ENCODE measurements at places on chromosomes 2 and 18.

- DNase-seq, result no peak
Measured at GRCh38 chr2:172089633-172090032, 4.3 kb downstream of the DLX1 start.

DNA sequence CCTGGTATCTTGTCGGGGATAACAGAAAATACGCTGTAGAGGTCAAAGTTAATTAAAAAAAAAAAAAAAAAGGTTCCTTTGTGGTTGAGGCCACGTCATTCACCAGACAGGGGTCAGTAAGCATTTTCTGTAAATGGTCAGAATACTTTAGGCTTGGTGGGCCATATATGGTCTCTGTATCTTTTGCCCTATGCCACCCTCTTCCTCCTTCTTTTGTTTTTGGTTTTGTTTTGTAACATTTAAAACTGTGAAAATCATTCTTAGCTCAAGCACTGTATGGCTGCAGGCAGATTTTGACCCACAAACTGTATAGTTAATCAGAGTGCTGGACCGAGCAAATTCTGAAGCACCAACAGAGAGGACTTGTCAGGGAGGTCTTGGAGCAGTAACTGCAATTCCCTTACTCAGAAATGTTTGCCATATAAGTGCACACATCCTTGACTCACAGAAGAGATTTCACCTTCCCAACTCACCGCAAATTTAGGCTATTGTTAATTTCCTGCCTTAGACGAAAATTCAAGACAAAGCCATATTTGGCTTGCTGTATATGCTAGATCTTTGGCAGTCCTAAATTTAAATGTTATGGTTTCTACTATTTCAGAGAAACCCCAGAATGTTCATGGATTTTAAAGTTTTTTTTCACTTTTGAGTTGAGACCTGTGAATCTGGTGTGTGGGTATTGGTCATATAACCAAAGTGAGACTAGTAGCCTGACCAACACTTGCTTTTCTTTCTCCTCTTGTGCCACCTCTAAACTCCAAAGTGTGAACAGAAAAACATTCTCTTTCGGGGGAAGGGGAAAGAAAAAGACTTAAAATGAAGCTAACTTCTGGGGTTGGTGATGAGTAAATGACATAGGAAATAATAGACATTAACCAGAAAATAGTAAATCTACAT, 65.4 kb downstream of the DOCK10 start:
- no peak for DNase-seq

- peak; percentile 17 for DNase-seq
Measured at GRCh38 chr2:43059183-43059897, 167.1 kb downstream of the ZFP36L2 start.

DNA sequence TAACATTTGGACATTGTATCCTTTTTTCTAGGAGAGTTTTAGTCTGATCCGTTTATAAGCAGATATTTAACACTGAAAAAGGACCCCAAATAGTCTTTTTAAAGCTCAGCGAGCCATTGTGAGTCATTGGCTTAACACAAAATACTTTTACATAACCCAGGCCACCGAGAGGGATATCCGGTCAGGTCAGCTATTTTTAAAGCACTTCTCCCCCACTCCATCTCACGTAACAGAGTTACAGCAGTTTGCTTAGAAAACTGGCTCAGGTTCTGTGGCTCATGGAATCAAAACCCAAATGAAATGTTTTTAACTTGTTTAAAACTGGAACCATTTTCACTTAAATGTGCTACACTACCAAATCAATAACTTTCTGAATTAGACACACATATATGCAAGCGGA, 23.9 kb downstream of the COL4A3 start:
- DNase-seq, result no peak

DNA sequence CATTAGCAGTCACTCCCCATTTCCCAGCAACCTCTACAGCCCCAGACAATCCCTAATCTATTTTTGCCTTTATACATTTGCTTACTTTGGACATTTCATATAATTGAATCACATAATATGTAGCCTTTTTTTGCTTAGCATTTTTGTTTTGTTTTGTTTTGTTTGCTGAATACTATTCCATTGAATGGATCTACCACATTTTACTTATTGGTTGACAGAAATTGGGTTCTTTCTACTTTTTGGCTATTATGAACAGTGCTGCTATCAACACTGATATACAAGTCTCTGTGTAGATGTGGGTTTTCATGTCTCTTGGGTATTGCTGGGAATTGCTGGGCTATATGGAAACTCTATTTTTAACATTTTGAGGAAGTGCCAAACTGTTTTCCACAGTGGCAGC, 7.6 kb downstream of the PTPN18 start:
- no peak for DNase-seq

GRCh38 chr2:13522917-13523821, 806.4 kb downstream of the TRIB2 start:
- DNase-seq, result no peak

DNA sequence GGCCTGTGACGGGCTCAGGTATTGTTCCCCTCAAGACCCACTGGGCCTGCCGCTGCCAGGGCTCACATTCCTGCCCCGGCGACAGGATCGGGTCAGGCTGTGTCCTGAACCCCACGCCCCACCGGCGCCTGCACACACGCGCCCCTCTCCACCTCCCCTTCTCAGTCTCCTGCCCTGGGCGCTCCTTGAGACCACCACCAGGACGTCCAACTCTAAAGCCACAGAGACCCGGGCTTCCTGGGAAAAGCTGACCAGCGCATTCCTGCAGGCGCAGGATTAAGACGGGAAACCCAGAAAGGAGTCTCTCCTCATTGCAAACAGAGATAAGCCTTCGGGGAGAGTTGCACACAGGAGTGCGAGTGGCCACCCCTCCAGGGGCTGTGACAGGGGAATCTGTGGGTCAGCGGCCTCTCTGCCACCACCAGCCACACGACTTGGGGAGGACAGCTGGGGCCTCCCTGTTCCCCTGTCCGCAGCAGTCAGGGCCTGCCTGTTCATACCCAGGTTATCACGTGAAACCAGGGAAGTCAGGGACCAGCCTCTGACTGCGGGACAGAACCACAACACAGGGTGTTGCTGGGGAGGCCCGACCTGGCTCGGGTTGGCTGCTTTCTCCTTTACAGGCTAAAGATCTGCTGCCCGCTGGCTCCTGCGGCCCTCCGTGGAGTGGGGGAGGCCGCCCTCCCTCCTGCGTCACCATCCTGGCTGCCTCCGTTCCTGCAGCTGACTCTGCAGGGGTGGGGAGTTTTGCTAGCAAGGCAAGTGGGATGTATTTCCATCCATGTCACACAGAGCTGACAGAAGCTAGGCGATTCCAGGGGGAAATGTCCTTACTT, 88.8 kb downstream of the ZCCHC2 start:
- no peak for DNase-seq

Data from stimulated activated CD4-positive, alpha-beta T cell treated with anti-CD3 and anti-CD28 coated beads, TNF-alpha, amount 100 ng/mL, for 1 hour (primary cell).